ENCODE measurements at places on chromosomes 4 and X.

- no peak for DNase-seq
These were observed 199.9 kb upstream of the MAB21L2 start for GRCh38 chr4:150382028-150382427.

GRCh38 chrX:153868576-153869472, 17.1 kb downstream of the L1CAM start:
- no peak for DNase-seq

DNA sequence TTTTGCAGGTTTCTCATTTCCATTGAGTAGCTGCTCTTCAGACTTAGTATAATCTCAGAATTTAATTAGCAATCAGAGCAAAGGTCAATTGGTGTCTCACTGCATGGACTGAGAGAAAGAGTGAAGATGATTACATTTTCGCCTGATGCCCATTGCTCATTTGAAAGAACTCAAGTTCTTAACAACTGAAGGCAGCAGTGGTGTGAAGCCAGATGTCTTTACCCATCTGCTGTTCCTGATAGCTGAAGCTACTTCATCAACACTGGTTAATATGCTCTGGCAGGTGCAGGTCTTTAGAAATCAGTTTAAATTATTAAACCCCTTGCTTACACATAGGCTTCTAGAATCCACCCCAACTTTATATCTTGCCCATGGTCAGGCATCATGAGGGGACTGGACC, 64.5 kb upstream of the FRAS1 start:
- DNase-seq = no peak

DNA sequence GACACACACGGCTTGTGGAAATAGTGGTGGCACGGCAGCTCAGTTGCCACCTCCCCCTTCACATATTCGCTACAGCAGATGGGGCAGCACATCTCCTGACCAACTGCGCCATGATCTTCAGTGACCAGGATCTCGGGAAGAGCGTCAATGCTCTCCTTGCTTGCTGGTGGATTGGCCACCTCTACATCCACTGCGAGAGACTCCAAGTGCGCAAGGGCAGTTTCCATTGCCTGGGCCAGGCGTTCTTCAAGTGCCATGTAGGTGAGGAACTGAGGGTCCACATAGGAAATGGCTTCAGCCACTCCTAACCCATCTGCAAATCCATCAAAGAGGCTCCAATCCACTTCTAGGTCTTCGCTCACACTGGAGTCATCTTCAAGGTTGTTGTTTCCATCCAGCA, 3.9 kb downstream of the PJA1 start:
- DNase-seq = no peak

GRCh38 chr4:126686491-126686890, 946.3 kb upstream of the INTU start:
- DNase-seq = no peak

- no peak for DNase-seq
These were observed 728 bp downstream of the UBA6 start for GRCh38 chr4:67700116-67700737.

DNA sequence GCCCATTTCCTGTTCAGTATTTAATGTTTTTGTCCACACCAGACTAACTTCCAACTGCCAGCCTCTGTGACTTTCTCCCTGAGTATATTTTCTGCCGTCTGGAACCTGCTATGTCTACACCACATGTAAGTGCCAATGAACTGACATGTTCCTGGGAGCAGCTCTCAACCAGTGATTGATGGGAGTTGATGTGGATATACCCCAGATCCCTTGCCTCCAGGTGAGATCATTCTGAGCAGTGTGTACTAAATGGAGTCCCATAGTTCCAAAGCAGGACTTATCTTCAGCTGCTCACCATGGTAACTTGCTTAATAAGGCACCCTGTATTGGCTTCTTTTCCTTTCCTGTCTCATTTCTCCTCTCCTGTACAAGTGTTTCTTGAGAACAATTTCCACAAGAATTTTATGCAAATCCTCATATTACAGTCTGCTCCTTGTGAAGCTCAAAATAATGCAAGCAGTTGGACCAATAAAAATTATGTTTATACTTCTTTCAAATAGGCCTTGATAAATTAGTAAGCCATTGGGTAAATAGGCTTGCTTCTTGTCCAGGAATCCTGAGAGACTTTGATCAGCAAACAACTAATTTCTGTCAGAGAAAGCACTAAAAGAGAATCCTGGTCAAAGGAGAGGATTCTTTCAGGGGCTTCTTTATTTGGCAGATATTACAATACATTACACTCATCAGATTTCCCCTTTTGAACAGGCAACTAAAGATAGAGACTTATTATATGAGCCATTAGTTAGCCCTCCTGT, 911.7 kb upstream of the NDST4 start:
- no peak for DNase-seq

DNA sequence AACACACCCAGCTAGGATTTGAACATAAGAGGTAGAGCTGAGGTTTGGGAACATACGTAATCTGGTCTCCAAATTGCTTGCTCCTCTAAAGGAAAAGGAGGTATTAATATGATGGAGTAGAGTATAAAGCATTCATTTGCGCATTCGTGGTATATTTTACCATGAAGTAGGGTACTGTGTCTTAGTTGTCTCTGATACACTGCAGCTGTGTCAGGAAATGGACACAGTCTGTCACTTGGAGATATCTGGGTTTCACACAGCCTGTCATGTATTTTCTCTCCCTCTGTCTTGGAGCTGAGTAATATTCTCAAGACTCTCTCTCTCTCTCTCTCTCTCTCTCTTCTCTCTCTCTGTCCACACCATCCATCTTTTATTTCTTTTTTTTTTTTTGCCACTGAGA, 274.8 kb upstream of the UGT8 start:
- DNase-seq = no peak

DNA sequence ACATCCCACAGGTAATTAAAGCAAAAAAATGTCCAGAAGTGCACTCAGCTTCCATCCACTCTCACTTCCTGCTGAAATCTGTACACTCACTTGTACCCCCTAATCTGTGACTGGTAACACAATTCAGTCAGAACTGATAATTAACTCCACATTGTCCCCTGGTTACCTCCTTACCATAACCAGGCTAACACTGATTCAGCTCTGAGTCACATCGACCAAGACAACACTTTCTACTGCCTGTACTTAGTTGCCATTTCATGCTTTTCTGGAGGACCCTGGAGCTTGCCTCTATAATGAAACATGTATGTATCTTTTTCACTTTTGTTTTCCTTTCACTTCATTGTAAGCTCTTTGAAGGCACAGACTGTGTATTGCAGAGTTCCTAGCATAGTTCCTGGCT, 130.9 kb upstream of the GABRG1 start:
- DNase-seq = no peak

DNA sequence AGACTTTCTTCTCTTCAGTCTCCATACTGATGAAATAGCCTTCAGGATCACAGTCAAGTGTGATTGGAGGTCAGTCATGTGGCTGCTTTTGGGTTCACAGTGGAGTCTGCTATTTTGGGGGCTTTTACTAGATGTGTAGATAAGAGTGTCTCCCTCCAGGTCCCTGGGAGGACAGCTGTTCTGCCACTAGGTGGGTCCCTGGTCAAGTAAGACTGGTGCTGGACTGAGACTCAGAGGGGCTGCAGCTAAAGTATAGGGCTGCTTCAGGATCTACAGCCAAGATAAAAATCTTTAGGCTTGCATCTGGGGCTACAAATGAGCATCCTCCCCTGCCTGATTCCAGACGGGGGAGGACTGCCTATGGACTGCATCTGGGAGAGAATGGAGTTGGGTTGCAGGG, 200.7 kb upstream of the ANKRD50 start:
- DNase-seq = no peak

GRCh38 chr4:105979506-105979905, 84.2 kb downstream of the NPNT start:
- DNase-seq = no peak

DNA sequence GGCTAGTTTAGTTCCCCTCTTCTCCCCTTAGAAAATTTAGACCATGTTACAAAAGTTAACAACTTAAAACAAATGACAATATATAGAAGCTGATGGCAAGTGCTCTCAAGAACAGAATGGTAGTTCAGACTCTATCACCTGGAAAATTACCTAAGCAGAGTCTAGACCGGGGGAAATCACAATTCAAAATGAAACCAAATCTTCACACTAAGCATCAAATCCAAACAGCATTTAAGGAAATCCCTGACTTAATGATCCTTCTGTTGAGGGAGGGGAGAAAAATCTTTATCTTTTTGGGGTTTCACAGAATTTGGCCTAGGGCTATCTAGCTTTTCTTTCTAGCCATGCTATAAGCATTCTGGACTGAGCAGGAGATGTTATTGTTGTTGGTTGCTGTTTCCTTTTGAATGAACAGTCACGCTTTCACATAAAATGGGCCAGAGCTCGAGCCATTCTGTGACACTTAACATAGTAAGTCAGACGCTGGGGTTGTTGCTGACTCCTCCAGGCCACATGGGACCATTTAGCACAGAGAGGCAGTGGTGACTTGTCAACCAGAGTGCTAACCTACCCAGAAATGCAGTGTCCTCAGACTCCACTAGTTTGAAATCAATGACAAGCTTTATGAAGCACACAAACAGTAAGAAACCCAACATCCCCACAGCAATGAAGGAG, 16.0 kb upstream of the LSM6 start:
- no peak for DNase-seq

- DNase-seq = peak; percentile 16
These were observed 115.4 kb downstream of the STPG2 start for GRCh38 chr4:98027827-98028226.

GRCh38 chr4:82782626-82783345, 15.8 kb downstream of the SCD5 start:
- DNase-seq = no peak

DNA sequence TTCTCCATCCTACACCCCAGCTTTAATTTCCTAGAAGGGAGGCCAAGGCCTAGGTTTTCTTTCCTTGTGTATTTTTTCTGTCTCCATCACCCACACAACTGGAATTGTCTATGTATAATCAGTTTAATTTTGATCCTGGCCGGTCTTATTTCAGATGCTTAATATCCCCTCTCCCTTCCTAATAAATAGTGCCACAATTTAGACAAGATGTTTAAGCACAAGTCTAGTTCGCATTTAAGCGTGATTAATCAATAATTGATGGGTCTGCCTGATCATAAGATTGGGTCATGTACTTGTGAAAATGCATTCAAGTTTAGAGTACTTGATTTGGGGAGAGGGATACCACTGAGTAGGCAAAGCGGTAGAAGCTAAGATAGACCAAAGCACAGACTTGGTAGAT, 2.4 kb downstream of the BMP2K start:
- no peak for DNase-seq

DNA sequence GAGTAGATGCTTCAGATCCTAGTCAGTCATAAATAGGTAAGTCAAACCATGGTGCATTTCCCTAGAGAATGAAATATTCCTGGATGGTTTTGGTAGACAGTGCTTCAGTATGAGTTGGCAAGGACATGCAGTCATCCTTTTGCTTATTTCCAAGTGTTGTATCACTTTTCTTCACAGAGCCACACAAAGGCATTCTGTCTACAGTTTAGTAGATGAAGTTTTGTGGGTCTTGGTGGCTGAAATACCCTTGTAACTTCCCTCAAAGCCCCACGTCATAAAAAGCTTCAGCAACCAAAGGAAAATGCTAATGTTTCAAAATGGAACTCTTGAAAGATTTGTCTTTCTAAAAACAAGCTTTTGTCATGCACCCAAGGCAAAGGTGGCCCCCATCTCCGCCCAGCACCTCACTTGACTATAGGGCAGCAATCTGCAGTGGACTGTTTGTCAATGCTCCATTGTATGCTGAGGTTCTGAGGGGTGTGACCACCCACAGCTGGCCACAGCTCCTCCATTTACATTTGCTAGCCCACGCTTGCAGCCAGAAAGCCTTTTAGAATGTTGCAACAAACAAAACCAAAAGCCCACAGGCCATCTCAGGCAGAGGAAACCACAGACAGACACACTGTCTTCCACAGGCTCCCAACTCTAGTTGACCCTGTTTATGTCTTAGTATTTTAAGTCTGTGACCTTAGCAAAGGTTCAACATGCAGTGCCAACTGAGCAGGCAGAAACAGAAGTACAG, 87.1 kb upstream of the FAM9C start:
- DNase-seq = no peak

GRCh38 chr4:180449395-180449956, 1793.7 kb upstream of the TENM3 start:
- DNase-seq = no peak

DNA sequence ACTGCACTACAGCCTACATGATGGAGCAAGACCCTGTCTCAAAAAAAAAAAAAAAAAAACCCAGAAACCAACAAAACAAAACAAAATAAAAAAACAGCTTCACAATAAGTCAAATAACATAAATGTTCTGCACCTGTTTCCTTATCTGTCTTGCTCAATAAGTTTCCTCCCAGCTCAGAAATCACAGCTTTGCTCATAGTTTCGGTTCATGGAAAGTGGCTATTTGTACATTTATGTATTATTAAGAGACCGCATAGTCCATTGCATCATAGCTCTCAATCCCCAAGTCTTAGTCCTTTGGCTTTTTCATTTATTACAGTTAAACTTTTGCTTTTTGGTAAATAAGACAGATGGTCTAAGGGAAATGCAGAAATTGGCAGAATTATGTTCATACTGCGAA, 24.4 kb upstream of the CFAP299 start:
- DNase-seq = no peak

- DNase-seq = no peak
These were observed 427.2 kb downstream of the FAT4 start for GRCh38 chr4:125741825-125742452.

GRCh38 chr4:109691411-109691920, 11.8 kb downstream of the CASP6 start:
- DNase-seq = no peak

DNA sequence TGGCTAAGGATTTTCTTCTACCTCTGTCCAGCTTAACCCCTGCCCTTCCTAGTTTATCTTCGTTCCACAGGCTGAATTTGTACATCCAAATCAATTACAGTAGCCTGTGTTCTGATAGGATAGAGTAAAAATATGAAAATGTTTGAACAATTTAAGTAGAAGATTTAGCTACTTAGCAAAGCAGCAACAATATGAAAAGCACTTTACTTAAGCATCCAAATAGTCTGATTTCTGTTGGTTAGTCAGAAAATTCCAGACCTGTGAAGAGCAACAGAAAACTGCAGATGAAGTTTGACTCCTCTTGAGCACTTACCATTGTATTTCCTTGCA, 2.0 kb downstream of the ARSJ start:
- no peak for DNase-seq

DNA sequence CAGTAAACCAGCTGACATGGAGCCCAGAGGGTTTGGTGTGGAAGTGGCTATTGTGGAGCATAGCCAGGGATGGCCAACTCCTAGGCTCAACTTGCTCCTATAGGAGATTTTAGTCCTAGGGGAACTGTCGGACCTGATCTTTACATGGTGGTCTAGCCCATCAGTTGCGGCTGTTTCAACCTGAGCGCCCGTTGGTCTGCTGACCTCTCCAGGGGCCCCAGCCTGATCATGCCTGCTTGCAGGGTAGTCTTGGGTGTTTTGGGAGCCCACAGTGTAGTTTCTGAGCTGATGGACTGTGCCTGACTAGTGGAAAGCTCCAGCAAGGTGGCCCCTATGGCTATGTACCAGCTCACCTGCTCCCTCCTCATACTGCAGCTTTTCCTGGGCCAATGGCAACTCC, 597.0 kb downstream of the IQCM start:
- DNase-seq = no peak
